Right renal cortex interstitium (tissue), 3 donors: ENCODE measurements at places on chromosomes 1 and 21. TPM values are rescaled to one million over a fixed set of nuclear protein-coding genes. Genes with fewer than 3 reads are reported as not detected.

Gene PLA2G2F
- polyA plus RNA-seq: not detected

Gene MYBPH
- 0.32 TPM for polyA plus RNA-seq

Gene INPP5B
- 17.0 TPM for polyA plus RNA-seq

Gene TMEM240
- 3.6 TPM for polyA plus RNA-seq

Gene PTPN14
- 37.6 TPM for polyA plus RNA-seq
